ENCODE measurements at places on chromosomes 5 and 9. TPM values are rescaled to one million over a fixed set of nuclear protein-coding genes. Genes with fewer than 3 reads are reported as not detected.

The SH2D3C gene
- 39.3 TPM for total RNA-seq

DNA sequence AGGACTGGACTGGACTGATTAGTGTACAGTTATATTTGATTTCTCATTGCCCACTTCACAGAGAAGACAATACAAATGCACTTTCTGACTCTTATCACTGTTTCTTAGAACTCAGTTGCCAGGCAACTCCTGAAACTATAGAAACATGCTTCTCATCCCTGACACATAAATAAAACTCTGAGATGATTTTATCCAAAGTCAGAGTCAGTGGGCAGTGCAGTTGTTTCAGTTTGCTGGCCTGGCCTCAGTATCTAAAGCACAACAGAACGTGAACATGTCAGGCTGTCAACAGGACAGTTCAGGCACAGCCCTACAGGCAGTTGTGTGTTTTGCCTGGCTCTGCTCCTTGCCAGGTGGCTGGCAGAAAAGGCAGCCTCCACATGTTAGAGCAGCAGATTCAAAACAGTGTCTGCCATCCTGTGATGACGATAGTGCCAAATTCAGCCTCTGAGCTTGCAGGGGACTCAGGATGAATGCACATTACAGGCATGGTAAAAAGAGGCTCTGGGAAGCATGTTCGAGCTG is 65.1 kb upstream of the CCDC152 start:
- DNase-seq, result no peak

The FCN2 gene
- total RNA-seq, result not detected

DNA sequence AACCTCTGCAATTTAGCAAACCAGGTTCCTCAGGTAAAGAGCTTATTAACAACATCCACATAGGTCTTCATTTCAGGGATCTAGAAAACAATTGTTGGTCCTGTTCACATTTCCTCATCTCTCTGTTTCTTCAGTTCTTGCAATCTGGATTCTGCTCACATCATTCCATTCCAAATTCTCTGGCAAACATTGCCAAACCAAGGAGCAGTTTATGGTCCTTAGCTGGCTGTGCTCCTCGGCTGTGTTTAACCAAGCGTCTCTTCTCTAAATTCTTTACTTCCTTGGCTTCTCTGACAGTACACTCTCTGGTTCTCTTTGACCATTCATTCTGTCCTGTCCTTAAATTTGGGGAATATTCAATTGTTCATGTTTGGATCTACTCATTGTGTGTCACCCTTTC is 65.8 kb upstream of the RANBP3L start:
- no peak for DNase-seq

The STC2 gene
- not detected for total RNA-seq

The IFNA2 gene
- total RNA-seq, result not detected

All from CD4-positive, CD25-positive, alpha-beta regulatory T cell (primary cell).